ENCODE measurements at places on chromosomes 5 and 9. TPM values are rescaled to one million over a fixed set of nuclear protein-coding genes. Genes with fewer than 3 reads are reported as not detected.

The SPATA31E1 gene
- not detected for total RNA-seq

The ARHGEF39 gene
- total RNA-seq = 3.2 TPM

The NELFB gene
- 42.9 TPM for total RNA-seq

The IL33 gene
- total RNA-seq = not detected

The POLK gene
- total RNA-seq = 16.8 TPM

The BAAT gene
- not detected for total RNA-seq

All from natural killer cell (primary cell).